Occipital lobe (tissue), 3 donors: ENCODE measurements at places on chromosomes 6 and 20.

DNA sequence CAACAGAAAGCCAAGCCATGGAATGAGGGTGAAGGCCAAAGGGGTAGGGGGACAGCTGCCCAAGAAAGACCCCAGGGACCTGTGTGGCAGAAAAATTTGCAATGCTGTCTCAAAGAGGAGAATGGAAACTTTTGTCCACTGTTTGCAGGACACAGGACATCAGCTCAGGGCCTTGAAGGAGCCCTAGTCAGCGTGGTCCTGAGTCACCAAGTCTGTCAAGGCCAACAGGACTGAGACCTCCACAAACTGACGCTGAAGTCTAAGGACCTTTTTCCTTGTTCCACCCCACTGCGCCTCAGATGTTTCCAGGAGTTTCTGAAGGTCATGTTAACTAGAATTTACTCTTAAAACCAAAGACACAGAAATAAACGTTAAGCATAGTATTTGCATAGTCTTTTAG lies 31.8 kb upstream of the AVP start:
- no peak for DNase-seq

GRCh38 chr20:37291724-37292126 lies 2.3 kb downstream of the MANBAL start:
- DNase-seq = no peak

- no peak for DNase-seq
Measured at GRCh38 chr6:128367437-128367836, 153.0 kb downstream of the PTPRK start.

GRCh38 chr6:158358450-158359077 lies 46.3 kb downstream of the TULP4 start:
- DNase-seq = no peak

GRCh38 chr6:28727559-28728211 lies 196.1 kb downstream of the TRIM27 start:
- DNase-seq = no peak

- no peak for DNase-seq
Measured at GRCh38 chr20:41476013-41476441, 109.4 kb upstream of the EMILIN3 start.

GRCh38 chr6:47581591-47581990 lies 104.0 kb downstream of the CD2AP start:
- no peak for DNase-seq

DNA sequence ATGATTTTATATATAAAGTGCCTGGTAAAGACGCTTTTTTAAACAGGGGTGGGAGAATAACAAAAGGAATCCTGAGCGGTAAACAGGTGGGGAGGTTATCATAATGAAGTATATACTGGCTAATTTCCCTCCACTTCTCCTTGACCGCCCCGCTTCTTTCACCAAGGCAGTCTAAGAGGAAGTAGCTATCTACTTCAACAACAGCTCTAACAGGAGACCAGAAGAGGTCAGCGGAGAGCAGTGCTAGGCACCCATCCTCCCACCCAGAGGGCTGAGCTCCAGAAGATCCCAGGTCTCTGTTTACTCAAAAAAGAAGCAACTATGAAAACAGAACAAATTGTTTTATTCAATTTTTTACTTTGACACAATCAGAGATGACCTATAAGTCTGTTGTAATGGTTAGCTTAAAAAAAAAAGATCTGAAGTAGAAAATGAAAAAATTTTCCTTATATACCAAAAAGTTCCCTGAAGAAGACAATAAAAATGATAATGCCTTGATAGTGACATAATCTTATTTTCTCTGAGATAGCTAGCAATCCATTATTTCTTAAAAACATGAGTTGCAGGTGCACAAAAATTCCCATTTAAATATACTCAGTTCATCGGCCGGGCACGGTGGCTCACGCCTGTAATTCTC lies 141.1 kb downstream of the PDSS2 start:
- no peak for DNase-seq

- DNase-seq = no peak
Measured at GRCh38 chr6:85008296-85009009, 244.1 kb upstream of the TBX18 start.

- no peak for DNase-seq
Measured at GRCh38 chr6:10418361-10418861, 3.5 kb upstream of the TFAP2A start.

DNA sequence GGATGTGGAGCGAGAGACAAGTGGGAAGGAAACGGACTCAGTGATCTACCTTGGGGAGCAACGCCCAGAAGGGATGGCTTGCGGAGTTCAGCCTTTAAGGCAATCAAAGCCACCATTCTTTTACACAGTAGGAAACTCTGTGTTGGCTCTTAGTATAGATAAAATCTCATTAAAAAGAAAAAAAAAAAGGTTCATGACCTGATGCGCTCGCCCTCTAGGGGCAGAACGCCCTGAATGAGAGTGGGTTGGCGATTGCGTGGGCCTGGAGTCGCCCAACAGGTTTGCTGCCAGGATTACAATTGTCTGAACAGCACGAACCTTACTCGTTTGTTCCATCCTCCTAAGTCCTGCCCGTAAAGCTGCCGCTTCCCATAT lies 1.2 kb downstream of the TPD52L1 start:
- DNase-seq = no peak

DNA sequence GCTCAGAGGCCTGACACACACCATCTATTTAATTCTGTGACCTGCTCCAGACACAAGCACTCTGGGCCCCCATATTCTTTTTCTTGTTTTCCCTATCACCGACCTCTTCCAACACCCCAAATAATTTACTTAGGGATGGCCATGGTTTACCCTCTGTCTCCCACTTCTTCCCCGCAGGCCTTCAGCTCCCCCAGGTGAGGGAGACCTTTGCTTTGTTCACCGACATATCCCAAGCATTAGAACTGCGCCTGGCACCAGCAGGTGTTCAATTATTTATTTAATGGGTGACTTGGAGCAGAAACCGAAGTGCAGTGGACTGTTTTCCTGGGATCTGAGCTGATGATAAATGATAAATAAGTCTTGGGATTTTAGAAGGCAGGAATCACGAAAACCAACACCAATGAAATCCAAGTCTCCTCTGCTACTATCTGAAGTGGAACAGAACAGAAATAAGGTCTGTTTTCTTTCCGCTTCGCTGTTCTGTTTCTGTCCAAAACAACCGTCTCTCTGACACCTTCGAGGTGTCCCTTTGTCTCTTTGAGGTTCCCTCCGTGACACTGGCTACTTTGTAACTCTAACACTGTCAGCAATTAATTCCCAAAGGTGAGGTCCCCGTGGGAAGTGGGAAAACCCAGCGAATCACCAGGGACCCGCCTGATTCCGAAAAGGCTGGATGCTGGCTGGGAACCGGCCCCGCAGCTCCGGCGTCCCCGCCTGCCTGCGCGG lies 1.1 kb upstream of the RIN2 start:
- DNase-seq = no peak

- no peak for DNase-seq
Measured at GRCh38 chr6:150491131-150491810, 108.4 kb upstream of the PLEKHG1 start.

GRCh38 chr20:22556565-22557056 lies 27.8 kb downstream of the FOXA2 start:
- no peak for DNase-seq

DNA sequence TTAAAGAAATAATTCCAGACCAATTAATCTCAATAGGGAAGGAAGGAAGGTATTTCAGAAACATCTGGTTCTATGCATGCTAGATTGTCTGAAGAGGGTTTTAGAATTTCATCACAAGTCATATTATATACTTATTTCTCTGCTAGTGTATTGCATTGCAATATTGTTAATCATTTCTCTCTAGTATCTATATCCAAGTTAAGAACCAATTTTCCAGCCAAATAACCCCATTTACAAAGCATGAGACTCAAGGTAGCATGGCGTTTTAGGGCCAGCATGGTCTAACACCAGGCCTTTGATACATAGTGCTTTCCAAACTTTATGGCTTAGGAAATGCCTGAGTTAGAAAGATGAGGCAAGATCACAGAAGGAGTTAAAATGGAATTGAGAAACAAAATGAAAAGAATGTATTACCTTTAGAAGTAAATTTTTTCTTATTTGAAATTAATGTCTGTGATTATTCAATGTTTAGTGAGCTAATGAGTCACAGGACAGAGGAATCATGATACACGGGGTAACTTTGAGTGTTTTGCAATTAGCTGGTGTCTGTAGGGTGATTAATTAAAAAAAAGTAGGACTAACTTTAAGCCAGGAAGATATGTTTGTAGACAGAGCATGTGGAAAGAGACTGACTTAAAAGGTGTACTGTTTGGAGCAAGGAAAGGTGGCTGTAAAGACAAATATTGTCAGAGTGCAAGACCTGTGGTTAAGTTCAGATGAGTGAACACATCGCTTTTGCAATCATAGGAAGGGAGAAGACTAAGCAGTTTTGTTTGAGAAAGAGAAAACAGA lies 1006.2 kb upstream of the CITED2 start:
- no peak for DNase-seq

- DNase-seq = no peak
Measured at GRCh38 chr6:145245119-145245518, 490.2 kb downstream of the EPM2A start.

DNA sequence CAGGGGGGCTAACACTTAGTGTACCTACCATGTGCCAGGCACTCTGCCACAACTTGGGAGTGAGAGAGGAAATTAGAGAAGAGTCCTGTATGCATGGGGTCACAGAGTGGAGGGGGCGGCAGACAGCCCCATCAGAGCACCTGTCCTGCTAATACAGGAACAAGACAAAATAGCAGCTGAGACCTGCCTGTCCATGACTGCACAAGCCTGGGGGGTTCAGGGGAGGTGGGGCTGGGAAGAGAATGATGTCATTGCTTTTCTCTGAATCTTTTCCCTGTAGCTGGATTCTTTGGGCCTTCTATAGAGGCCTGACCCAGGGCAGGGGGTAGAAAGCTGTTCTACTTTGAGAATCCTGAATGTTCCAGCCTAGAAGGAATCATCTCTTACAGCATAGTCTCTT lies 37.4 kb downstream of the FOXP4 start:
- DNase-seq = no peak

GRCh38 chr20:6157345-6157744 lies 34.5 kb upstream of the FERMT1 start:
- DNase-seq = no peak

DNA sequence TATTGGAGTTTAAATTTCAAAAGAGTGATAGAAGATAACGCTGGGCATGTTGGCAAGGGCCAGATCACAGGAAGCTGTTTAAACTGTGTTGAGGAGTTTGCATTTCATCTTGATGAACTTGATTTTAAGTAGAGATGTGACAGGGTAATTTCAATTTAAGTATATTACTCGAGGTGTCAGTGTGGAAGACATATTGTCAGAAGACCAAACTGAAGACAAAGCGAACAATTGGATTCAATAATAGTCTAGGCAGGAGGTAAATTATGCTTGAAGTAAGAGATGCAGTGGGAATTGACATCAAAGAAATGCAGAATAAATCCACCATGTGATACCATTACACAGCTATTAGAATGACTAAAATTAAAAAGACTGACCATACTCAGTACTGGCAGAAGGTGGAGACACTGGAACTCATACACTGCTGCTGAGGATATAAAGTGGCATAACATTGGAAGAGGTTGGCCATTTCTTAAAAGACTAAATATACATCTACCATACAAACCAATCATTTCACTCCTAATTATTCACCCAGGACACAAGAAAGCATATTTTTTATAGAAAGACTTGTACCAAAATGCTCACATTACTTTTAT lies 240.8 kb downstream of the ARHGAP18 start:
- DNase-seq = no peak

GRCh38 chr6:117485433-117485832 lies 3.0 kb downstream of the DCBLD1 start:
- no peak for DNase-seq

DNA sequence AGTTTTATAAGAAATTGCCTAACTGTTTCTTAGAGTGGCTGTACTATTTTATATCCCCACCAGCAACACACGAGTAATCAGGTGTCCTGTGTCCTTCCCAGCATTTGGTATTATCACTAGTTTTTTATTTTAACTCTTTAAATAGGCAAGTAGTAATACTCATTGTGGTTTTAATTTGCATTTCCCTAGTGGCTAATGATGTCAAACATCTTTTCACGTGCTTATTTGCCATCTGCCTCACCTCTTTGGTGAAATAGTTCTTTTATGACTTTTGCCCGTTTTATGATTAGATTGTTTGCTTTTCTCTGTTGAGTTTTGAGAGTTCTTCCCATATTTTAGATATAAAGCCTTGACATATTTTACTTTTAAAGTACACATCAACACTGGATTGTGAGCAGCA lies 57.8 kb downstream of the GCLC start:
- no peak for DNase-seq
